ENCODE measurements at places on chromosomes 16 and 17.

- no peaks in the 10 kb centered on the region for H3K36me3 ChIP-seq
- H3K27me3 ChIP-seq = no peaks in the 10 kb centered on the region
- DNase-seq = no peak
- peaks cover under 1% of the 10 kb centered on the region for H3K4me1 ChIP-seq
- H3K4me3 ChIP-seq = no peak overlapping the region
Observed at GRCh38 chr16:12651765-12652512, 151.7 kb downstream of the CPPED1 start.

- peaks cover 38% of the 10 kb centered on the region for H3K36me3 ChIP-seq
- H3K4me1 ChIP-seq = no peaks in the 10 kb centered on the region
- DNase-seq = no peak
- no peak overlapping the region for H3K4me3 ChIP-seq
- no peaks in the 10 kb centered on the region for H3K27me3 ChIP-seq
Observed at GRCh38 chr17:47806026-47806912, 15.3 kb downstream of the OSBPL7 start.

GRCh38 chr16:17381784-17382183 lies 89.0 kb downstream of the XYLT1 start:
- no peaks in the 10 kb centered on the region for H3K4me1 ChIP-seq
- DNase-seq = no peak
- H3K36me3 ChIP-seq = no peaks in the 10 kb centered on the region
- no peak overlapping the region for H3K4me3 ChIP-seq
- H3K27me3 ChIP-seq = no peaks in the 10 kb centered on the region

DNA sequence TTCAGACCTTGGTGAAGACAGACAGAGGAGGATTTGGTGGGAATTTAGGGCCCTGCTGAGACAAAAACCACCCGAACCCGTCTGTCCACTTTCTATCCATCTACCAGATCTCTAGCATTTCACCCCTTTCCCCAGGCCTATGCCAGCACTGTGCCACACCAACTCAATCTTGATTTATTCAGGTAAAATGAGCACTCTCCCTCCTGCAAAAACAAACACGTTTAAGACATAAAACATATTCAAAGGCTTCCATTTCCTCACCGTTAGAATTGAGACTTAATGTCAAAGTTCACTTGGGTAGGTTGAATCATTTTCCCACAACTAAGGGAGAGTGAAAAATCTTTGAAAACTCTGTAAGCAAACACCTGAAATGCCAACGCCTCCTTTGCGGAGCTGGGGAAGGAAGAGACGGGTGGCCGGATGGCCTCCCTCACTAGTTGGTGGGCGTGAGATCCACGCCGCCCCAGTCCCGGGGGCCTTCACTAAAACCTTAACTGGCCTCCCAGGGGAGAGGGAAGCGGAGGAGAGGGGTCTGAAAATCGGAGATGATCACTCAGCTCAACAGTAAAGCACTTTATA lies 862 bp downstream of the DCAKD start:
- H3K27ac ChIP-seq = peak overlapping the region; percentile 92
- no peaks in the 10 kb centered on the region for H3K27me3 ChIP-seq
- peaks cover 30% of the 10 kb centered on the region for H3K4me1 ChIP-seq
- peak overlapping the region; percentile 94 for H3K4me3 ChIP-seq
- DNase-seq = no peak

DNA sequence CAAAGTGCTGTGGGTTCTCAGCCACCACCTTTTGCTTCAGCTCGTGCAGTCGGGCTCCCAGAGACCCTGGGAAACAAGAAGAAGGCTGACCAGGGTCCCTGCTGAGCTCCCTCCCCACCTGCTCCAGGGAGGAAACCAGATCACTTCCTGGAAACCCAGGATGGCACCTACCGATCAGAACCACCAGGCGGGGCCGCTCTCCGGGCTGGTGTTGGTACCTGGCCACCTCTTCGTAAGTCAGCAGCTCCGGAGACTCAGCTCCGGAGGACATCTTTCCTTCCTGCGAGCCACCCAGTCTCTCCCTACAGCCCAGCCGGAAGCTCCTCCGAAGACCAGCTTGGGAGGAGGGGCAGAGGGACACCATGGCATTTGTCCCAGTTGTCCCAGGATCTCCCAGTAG lies 18.9 kb downstream of the MPP3 start:
- H3K27me3 ChIP-seq = peaks cover 4% of the 10 kb centered on the region
- no peaks in the 10 kb centered on the region for H3K36me3 ChIP-seq
- no peak overlapping the region for H3K27ac ChIP-seq
- H3K4me1 ChIP-seq = no peaks in the 10 kb centered on the region

All from CD4-positive, CD25-positive, alpha-beta regulatory T cell (primary cell).